ENCODE measurements at places on chromosomes 1 and 21. TPM values are rescaled to one million over a fixed set of nuclear protein-coding genes. Genes with fewer than 3 reads are reported as not detected.

Gene LCE3D
- polyA plus RNA-seq = not detected

Gene SMYD3
- polyA plus RNA-seq = 31.0 TPM

Gene FAM72D
- 18.4 TPM for polyA plus RNA-seq

Gene HSPG2
- 0.61 TPM for polyA plus RNA-seq

Gene SELL
- 39.2 TPM for polyA plus RNA-seq

Gene PPIAL4G
- polyA plus RNA-seq = not detected

Gene FAM72B
- polyA plus RNA-seq = 23.2 TPM

Gene LIN9
- polyA plus RNA-seq = 10.8 TPM

Gene LEPR
- 1.8 TPM for polyA plus RNA-seq

Gene LDLRAD2
- polyA plus RNA-seq = not detected

Gene IVL
- polyA plus RNA-seq = 17.6 TPM

Gene ARTN
- polyA plus RNA-seq = not detected

Gene ERVH48-1
- polyA plus RNA-seq = not detected

Gene MFAP2
- polyA plus RNA-seq = 0.17 TPM

Gene COL8A2
- not detected for polyA plus RNA-seq

Gene PRR9
- not detected for polyA plus RNA-seq

Gene KRTAP24-1
- not detected for polyA plus RNA-seq

Gene SPRR2B
- not detected for polyA plus RNA-seq

Gene RYR2
- 0.01 TPM for polyA plus RNA-seq

Gene DYNLT5
- polyA plus RNA-seq = not detected

Gene RGS7
- polyA plus RNA-seq = not detected

Gene LIPI
- polyA plus RNA-seq = 0.08 TPM

Gene NBPF8
- polyA plus RNA-seq = 1.8 TPM

Gene ETNK2
- not detected for polyA plus RNA-seq

Gene LAPTM5
- polyA plus RNA-seq = 977 TPM

Gene HSD3B2
- polyA plus RNA-seq = not detected

Gene PTCH2
- 0.27 TPM for polyA plus RNA-seq

Gene NFASC
- polyA plus RNA-seq = 0.14 TPM

Gene TAF5L
- polyA plus RNA-seq = 2.3 TPM

Gene SPRR5
- not detected for polyA plus RNA-seq

Gene KLF17
- polyA plus RNA-seq = not detected

Gene S100A3
- polyA plus RNA-seq = not detected

Gene TRAF3IP3
- polyA plus RNA-seq = 115 TPM

Gene C1QB
- not detected for polyA plus RNA-seq

Gene ENAH
- polyA plus RNA-seq = 0.04 TPM

Gene ERICH3
- not detected for polyA plus RNA-seq

Gene IBA57
- polyA plus RNA-seq = 6.0 TPM

Gene INTS3
- polyA plus RNA-seq = 30.0 TPM

Gene MAP7D1
- polyA plus RNA-seq = 14.4 TPM

Gene TMEM53
- polyA plus RNA-seq = 23.6 TPM

Gene ERG
- polyA plus RNA-seq = not detected

Gene ARMH1
- 5.6 TPM for polyA plus RNA-seq

Gene VASH2
- 17.5 TPM for polyA plus RNA-seq

Gene ASPM
- polyA plus RNA-seq = 22.6 TPM

Gene TEDDM1
- polyA plus RNA-seq = 0.08 TPM

Gene OR2G6
- 0.47 TPM for polyA plus RNA-seq

Gene SMIM1
- polyA plus RNA-seq = not detected

Gene MIER1
- 35.2 TPM for polyA plus RNA-seq

Data from GM12878 (cell line).